ENCODE measurements at places on chromosomes 1 and 21.

- no peak for DNase-seq
These were observed 25.4 kb upstream of the FMO1 start for GRCh38 chr1:171222936-171223335.

GRCh38 chr1:170931650-170932049, 3.7 kb upstream of the MROH9 start:
- DNase-seq = no peak

GRCh38 chr1:220188538-220188937, 83.7 kb downstream of the RAB3GAP2 start:
- no peak for DNase-seq

DNA sequence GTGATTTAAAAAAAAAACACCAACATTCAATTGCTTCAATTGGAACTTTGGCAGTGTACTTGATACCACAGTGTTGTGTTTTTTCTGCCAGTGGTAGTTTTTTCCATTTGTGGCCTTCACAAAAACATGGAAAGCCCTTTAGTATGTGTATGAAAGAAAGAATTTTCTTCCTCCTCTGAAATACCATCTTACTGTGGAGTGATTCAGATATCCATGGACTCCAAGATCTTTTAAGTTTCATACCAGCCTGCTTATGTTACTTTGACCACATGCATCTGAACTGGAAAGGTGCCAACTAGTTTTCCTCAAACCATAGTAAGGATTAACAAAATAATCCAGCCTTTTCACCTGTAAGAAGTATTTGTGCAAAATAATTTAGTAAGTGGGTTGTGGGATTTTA, 3.4 kb downstream of the PPP2R5A start:
- no peak for DNase-seq

DNA sequence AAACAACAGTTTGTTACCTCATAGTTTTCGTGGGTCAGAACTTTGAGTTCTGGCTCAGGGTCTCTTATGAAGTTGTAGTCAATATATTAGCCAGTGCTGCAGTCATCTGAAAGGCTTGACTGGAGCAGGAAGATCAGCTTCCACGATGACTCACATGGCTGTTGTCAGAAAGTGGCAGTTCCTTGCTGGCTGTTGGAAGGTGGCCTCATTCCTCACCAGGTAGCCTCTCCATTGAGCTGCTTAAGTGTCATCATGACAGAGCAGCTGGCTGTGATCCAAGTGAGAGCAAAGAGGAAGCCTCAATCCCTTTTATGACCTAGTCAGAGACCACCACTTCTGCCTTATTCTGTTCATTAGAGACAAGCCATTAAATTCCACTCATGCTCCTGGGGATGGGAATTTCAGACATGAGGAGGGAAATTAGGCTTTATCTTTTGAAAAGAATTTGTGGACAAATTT, 5.6 kb downstream of the OSBPL9 start:
- DNase-seq = no peak

DNA sequence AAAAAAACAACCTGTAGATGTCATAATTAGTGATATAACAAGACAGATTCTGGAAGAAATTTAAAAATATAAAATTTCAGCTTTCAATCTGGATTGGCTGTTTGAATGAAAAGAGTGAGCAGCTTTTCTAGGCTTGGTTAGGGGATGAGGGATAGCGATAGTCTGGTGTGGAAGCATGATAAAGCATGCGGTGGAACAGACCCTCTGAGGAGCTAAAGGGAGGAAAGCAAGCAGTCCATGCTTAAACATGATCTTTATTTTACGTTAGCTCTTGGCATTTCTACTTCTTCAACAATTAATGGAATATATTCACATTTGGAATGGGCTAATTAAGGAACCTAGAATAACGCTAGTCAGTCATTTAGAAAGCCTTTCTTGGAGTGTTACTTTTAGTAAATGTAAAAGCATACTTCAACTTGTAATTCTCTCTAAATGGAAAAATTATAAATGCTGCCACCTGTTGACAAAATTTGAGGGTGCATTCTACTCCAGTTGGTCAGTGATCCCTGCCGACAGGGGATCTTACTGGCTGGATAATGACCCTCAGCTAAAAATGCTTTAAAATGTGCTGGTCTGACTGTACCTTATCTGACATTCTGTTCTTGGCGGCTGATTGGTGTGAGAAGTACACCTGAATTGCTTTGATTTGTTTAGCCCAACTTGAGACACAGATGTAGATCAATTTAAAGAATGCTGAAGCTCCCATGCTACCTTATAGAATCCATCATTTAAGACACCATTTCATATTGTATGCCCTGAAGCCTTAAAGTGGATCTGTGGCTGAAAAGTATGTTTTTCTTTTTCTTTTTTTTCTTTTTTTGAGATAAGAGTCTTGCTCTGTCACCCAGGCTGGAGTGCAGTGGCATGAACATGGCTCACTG, 61.2 kb downstream of the AK4 start:
- no peak for DNase-seq

- no peak for DNase-seq
These were observed 54.5 kb downstream of the TM2D1 start for GRCh38 chr1:61670445-61670844.

DNA sequence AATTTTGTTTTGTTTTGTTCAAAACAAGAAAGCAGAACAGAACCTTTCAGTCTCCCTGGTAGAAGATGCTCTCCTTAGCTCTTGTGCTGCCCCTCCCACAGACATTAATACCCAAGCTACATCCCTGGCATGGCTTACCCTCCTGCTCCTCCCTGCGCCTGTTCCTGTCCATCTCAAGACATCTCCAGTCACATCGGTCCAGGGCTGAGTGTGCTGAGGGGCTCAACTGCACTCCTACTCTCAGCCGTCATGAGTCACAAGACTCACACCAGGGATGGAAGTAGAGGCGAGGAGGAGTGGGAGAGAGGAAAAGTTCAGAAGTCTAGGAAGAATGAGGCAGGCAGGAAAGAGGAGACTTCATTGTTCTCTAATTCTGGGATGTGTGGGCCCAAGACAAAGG, 9.2 kb upstream of the TACSTD2 start:
- DNase-seq = no peak

- no peak for DNase-seq
These were observed 260.1 kb downstream of the GPATCH2 start for GRCh38 chr1:217370757-217371156.

GRCh38 chr1:77253211-77253610, 28.6 kb upstream of the AK5 start:
- DNase-seq = no peak

DNA sequence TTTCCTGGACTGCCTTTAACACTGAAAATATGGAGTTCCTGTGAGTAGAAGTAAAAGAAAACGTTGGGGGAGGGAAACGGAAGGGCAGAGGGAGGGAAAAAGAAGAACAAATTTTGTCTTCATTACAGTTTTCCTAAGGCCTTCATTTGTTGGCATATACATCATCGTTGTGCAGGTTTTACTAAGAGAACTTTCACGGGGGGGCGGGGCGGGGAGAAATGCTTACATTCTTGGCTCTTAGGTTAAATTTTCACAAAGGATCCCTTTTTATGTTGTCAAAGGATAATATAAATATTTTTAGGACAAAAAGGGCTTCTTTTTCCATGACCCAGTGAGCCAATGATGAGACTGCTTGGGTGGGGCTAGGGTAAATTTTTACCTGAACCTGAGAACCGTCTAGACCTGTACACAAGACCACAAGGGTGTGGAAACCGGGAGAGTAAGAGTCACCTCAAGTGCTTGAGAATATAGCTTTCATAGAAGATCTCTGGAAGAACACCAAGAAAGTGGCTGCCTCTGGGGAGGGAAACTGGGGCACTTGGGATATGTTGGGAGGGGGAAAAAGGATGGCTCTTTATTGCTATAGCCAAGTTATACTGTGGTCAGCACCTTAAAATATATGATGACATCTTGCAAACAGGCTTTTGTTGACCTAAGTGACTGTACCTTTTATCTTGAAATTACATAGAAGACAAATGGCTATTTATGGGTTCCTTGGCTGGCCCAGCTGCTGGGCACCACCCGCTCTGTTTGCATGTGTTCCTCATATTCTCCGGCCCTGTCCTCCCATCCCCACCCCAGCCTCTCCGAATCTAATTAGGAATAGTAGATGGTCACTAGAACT, 2.0 kb upstream of the UTP25 start:
- no peak for DNase-seq

GRCh38 chr1:18537386-18538306, 56.9 kb downstream of the KLHDC7A start:
- DNase-seq = no peak

DNA sequence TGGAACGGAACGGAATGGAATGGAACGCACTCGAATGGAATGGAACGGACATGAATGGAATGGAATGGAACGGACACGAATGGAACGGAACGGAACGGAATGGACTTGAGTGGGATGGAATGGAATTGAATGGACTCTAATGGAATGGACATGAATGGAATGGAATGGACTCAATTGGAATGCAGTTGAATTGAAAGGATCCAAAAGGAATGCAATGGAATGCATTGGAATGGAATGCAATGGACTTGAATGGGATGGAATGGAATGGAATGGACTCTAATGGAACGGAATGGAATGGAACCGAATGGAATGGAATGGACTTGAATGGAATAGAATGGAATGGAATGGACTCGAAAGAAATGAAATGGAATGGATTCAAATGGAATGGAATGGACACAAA, 102.4 kb upstream of the OR4F16 start:
- DNase-seq = no peak

GRCh38 chr1:36268981-36269380, 37.2 kb upstream of the SH3D21 start:
- DNase-seq = no peak

GRCh38 chr1:157893686-157894085, 52.1 kb upstream of the CD5L start:
- DNase-seq = no peak

DNA sequence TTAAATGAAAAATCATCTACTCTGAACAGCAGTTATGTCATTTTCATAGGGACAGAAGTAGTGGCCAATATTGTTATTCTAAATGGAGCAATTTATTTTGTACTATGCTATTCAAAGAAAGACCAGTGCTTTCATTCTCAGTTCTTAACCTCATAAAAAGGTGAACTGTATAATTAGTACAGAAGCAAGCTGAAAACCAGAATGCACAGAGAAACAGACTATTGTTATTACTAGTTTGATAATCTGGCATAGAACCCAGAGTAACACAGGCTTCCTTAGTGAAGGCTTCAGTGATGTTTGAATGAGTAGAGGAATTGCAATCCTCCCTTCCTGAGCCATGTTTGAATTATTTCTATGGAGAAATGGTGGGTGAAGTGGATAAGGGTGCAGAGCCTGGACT, 131.6 kb upstream of the LRRC7 start:
- DNase-seq = no peak

DNA sequence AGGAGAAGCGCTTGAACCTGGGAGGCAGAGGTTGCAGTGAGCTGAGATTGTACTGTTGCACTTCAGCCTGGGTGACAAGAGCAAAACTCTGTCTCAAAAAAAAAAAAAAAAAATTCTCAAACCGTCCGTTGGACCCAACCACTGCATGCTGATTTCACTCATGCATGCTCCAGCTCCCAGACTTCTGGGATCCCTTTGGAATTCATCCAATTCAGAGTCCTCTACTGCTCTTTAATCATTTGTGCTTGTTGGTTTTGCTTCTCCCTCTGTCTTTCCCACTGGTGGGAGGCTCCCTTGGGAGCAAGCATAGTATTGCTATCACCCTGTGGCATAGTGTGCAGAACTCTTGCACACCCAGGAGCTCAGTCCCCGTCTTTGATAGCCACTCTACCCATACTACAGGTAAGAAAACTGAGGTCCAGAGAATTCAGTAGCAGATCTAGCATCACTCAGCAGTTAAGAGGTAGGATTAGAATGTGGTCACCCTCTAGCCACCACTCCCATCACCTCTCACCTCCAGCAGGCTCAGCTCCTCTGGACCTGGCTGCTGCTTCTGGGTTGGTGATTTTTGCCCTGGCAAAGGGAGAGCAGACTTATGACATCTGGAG, 3.1 kb upstream of the LMNA start:
- DNase-seq = no peak

- DNase-seq = no peak
These were observed 431 bp downstream of the MTARC1 start for GRCh38 chr1:220787069-220787619.

DNA sequence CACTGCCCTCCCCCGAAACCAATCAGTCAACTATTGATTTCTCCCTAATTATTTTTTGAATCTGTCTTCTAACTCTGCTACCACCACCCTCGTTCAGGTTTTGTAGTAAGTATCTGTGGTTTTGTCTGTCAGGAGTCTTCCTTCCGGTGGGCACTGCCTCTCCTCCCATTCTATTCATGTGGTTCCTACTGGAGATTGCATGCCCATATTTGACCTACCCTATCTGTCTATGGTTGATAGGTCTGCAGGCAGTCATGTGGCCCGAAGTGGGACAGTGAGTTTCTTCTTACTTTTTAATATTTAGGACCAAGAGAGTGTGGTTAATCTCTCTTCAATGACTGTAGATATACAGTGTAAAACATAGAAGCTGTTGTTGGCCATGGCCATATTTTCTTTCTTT, 17.8 kb upstream of the MAST2 start:
- peak; percentile 65 for DNase-seq

- no peak for DNase-seq
These were observed 2.1 kb downstream of the PRELP start for GRCh38 chr1:203477748-203478147.

DNA sequence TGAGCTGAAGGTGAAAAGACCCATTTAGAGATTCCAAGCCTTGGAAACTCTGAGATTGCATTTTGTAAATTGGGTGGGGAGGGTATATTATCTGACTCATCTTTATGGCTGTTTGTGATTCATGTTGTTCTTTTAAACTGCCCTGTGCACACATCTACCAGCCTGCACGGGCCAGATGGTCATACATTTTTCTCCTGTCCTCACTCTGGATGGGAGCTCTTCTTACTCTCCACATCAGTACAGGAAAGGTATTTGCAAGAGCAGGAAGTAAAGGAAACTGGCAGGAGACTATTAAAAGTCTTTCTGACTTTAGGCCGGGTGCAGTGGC, 14.3 kb upstream of the NMNAT2 start:
- DNase-seq = no peak

- no peak for DNase-seq
These were observed 4.2 kb downstream of the FLAD1 start for GRCh38 chr1:154987326-154987725.

- no peak for DNase-seq
These were observed 9.6 kb upstream of the AMY2B start for GRCh38 chr1:103561643-103562395.

GRCh38 chr1:17653728-17654351, 101.3 kb upstream of the ACTL8 start:
- DNase-seq = no peak

GRCh38 chr1:163604896-163605295, 283.1 kb downstream of the NUF2 start:
- no peak for DNase-seq

DNA sequence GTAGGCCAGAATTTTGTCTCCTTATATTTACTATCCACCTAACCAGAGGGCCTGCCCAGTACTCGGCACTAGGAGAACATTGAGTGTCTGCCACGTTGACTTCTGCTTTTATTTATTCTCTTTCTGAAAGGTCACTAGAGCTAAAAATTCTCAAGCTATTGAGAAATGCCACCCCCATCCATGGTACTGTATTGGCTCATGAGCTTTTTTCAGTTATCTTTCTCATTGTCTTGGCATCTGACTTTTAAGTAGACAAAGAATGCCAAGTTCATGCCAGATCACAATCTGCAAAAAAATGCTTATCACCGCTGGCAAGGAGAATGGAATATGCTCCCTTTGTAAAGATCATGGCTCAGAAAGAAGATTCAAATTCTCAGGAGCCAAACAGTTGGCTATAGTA, 49.8 kb upstream of the MROH9 start:
- DNase-seq = no peak
